ENCODE measurements at places on chromosomes 4 and X. TPM values are rescaled to one million over a fixed set of nuclear protein-coding genes. Genes with fewer than 3 reads are reported as not detected.
A peak's percentile ranks its signal among the peaks of the same experiment; 100 is the strongest.

The CAMK2D gene
- total RNA-seq, result 35.1 TPM

The PAGE4 gene
- total RNA-seq, result not detected

The TCEAL7 gene
- 16.6 TPM for total RNA-seq

DNA sequence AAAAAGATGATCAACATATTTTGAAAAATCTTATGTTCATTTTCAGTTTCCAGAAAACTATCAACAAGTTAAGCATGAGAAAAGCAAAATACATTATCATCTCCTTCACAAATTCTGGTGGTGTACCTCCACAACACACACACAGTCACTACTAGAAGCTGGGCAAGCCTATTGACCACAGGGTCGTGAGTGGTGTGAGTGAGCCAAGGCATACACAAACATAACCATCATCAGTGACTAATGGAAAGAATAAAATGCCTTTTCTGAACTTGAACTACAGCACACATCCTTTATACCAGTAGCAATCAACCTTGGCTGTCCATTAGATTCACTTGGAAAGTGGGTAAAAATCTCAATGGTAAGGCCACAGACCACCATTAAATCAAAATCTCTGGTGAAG, 180.2 kb downstream of the FAM47B start:
- no peak for DNase-seq
- no peaks in the 10 kb centered on the region for H3K4me1 ChIP-seq
- no peak overlapping the region for H3K4me3 ChIP-seq
- H3K27ac ChIP-seq, result no peak overlapping the region

- H3K27me3 ChIP-seq, result no peaks in the 10 kb centered on the region
- H3K4me1 ChIP-seq, result no peaks in the 10 kb centered on the region
- no peaks in the 10 kb centered on the region for H3K36me3 ChIP-seq
- H3K4me3 ChIP-seq, result no peak overlapping the region
- no peak overlapping the region for H3K27ac ChIP-seq
Observed at GRCh38 chrX:58025979-58026378, 115.7 kb upstream of the ZXDA start.

DNA sequence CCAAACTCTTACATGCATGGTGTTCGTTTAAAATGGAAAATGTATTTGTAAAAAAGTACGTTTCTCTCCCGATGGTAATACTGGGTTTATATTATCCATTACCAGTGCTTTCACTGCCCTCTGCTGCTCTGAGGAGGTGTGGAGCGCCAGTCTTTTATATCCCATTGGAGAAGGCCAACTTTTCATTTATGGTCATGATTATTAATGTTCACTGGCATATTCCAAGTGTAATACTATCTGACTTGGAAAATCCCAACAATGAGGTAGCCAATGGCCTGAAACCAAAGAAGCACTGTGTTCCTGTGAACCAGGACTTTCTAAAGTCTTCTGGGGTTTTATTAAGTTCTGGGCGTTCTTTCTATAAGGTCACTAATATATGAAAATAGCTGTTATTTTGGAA, 80.7 kb downstream of the SYNPO2 start:
- no peak overlapping the region for H3K4me3 ChIP-seq
- H3K36me3 ChIP-seq, result no peaks in the 10 kb centered on the region
- no peaks in the 10 kb centered on the region for H3K27me3 ChIP-seq
- peak overlapping the region; percentile 93 for H3K27ac ChIP-seq

GRCh38 chr4:4914059-4914820, 54.8 kb downstream of the MSX1 start:
- no peak overlapping the region for H3K4me3 ChIP-seq
- H3K4me1 ChIP-seq, result no peaks in the 10 kb centered on the region
- DNase-seq, result no peak
- peaks cover 53% of the 10 kb centered on the region for H3K27me3 ChIP-seq
- H3K36me3 ChIP-seq, result no peaks in the 10 kb centered on the region
- H3K27ac ChIP-seq, result no peak overlapping the region
